ENCODE measurements at places on chromosomes 3 and 15. TPM values are rescaled to one million over a fixed set of nuclear protein-coding genes. Genes with fewer than 3 reads are reported as not detected.

- DNase-seq, result no peak
- peaks cover 2% of the 10 kb centered on the region for H3K27me3 ChIP-seq
- H3K36me3 ChIP-seq, result no peaks in the 10 kb centered on the region
Observed at GRCh38 chr3:134939978-134940377, 144.9 kb downstream of the EPHB1 start.

DNA sequence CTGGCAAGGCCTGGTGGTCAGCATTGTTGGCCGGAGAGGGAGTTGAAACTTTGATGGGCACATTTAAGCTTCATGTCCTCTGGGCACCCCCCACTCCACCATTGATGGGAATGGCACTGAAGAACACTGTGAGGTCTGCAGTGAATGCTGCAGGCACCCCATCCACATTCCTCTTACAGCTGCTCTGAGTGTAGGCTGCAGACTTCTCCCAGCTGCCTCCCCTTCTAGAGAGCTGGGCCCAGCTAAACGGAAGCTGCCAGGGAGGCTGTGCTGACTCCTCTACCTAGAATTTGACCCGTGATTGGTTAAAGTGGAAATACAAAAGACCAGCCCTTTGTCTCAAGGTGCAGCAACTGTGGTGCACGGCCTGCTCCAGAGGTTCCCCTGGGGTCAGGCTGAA lies 10.6 kb downstream of the TMEM158 start:
- no peak overlapping the region for H3K27ac ChIP-seq
- peaks cover 6% of the 10 kb centered on the region for H3K4me1 ChIP-seq
- no peak for DNase-seq
- no peaks in the 10 kb centered on the region for H3K36me3 ChIP-seq
- H3K27me3 ChIP-seq, result peaks cover 2% of the 10 kb centered on the region

- no peak overlapping the region for H3K27ac ChIP-seq
- H3K27me3 ChIP-seq, result no peaks in the 10 kb centered on the region
- H3K4me3 ChIP-seq, result no peak overlapping the region
- H3K4me1 ChIP-seq, result no peaks in the 10 kb centered on the region
Observed at GRCh38 chr3:105253225-105253624, 113.5 kb upstream of the ALCAM start.

- H3K36me3 ChIP-seq, result no peaks in the 10 kb centered on the region
- no peaks in the 10 kb centered on the region for H3K4me1 ChIP-seq
Observed at GRCh38 chr3:23686519-23686918, 119.2 kb upstream of the UBE2E1 start.

DNA sequence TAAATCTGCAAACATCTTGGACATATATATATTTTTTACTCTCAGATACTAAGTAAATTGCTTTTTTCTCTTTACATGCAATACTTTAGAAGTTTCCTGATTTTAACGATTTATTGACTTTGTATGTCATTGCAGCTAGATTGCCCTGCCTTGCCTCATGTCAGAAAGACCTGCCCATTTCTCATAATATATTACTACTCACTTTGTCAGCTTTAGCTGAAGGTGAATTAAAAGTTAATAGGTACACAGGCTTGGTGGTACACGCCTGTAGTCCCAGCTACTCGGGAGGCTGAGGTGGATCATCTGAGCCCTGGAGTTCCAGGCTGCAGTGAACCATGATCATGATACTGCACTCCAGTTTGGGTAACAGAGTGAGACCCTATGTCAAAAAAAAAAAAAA lies 52.8 kb downstream of the PLS1 start:
- H3K36me3 ChIP-seq, result no peaks in the 10 kb centered on the region
- peaks cover 16% of the 10 kb centered on the region for H3K4me1 ChIP-seq
- H3K27me3 ChIP-seq, result no peaks in the 10 kb centered on the region
- no peak overlapping the region for H3K4me3 ChIP-seq
- no peak for DNase-seq
- no peak overlapping the region for H3K27ac ChIP-seq

DNA sequence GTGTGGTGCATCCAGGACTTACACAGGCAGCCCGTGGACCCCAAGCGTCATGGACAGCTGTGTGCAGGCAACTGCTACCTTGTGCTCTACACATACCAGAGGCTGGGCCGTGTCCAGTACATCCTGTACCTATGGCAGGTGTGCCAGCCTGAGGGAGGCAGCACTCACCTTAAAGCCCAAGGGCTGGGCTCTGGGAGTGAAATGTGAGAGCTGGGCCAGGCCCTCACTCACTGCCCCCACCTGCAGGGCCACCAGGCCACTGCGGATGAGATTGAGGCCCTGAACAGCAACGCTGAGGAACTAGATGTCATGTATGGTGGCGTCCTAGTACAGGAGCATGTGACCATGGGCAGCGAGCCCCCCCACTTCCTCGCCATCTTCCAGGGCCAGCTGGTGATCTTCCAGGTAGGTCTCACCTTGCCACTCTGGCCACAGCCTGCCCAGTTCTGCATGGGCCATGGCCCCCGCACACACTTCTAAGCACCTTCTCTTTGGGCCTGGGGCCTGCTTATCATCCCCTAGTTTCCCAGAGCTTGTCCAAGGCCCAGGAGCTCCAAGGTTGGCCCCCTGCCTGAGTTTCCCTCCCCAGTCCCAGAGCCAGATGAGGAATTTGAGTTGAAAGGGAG lies 11.0 kb downstream of the VILL start:
- peaks cover 16% of the 10 kb centered on the region for H3K4me1 ChIP-seq
- DNase-seq, result no peak
- H3K27me3 ChIP-seq, result peaks cover 13% of the 10 kb centered on the region
- H3K27ac ChIP-seq, result no peak overlapping the region

GRCh38 chr3:124053871-124054270 lies 61.9 kb upstream of the ROPN1 start:
- DNase-seq, result no peak
- peaks cover 65% of the 10 kb centered on the region for H3K4me1 ChIP-seq
- peak overlapping the region; percentile 73 for H3K27ac ChIP-seq
- peaks cover 1% of the 10 kb centered on the region for H3K27me3 ChIP-seq
- no peak overlapping the region for H3K4me3 ChIP-seq

- H3K4me3 ChIP-seq, result no peak overlapping the region
- peaks cover 2% of the 10 kb centered on the region for H3K27me3 ChIP-seq
- no peaks in the 10 kb centered on the region for H3K36me3 ChIP-seq
- no peak overlapping the region for H3K27ac ChIP-seq
Observed at GRCh38 chr3:16122661-16123060, 51.8 kb upstream of the GALNT15 start.

GRCh38 chr3:149581681-149582370 lies 76.0 kb downstream of the WWTR1 start:
- peaks cover 2% of the 10 kb centered on the region for H3K27me3 ChIP-seq
- peaks cover 49% of the 10 kb centered on the region for H3K4me1 ChIP-seq
- H3K36me3 ChIP-seq, result peaks cover 16% of the 10 kb centered on the region

DNA sequence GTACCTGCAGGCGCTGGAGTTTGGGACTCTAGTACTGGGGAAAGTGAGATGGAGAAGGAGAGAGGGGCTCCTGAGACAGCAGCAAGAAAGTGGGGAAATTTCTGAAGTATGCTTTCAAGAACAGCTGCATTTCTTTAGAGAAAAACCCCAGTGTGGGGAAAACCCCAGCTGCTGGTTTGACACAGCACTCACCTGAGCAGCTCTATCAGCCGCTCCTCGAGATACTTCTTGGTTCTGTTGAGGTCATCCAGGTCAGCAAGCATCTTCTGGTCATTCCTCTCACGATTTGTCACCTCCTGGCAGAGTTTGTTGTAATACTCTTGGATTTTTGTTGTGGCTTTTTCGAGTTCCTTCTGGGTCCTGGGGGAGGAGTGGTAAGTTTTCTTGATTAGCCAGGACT lies 18.8 kb downstream of the CXCR6 start:
- no peaks in the 10 kb centered on the region for H3K4me1 ChIP-seq
- no peak overlapping the region for H3K4me3 ChIP-seq
- peaks cover 52% of the 10 kb centered on the region for H3K36me3 ChIP-seq
- no peaks in the 10 kb centered on the region for H3K27me3 ChIP-seq
- no peak overlapping the region for H3K27ac ChIP-seq

DNA sequence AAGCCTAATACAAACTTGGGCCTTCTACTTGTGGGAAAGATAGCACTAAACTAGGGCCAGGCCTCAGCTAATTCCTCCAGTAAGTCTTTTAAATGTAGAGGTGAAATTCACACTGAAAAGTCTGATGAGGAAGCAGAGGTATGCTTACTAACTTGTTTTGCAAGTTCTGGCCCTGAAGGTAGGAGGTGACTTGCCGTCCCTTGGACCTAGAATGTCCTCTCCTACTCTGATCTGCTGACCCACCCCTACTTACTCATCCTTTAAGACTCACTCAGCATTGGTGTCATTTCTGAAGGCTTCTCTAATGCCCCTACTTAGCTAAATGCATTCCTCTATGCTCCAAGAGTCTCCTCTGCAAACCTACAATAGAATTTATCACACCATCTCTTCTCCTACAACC lies 19.4 kb downstream of the RIOX2 start:
- no peaks in the 10 kb centered on the region for H3K4me1 ChIP-seq
- H3K4me3 ChIP-seq, result no peak overlapping the region
- H3K27ac ChIP-seq, result no peak overlapping the region
- DNase-seq, result no peak
- H3K36me3 ChIP-seq, result peaks cover 9% of the 10 kb centered on the region
- H3K27me3 ChIP-seq, result peaks cover 1% of the 10 kb centered on the region

GRCh38 chr3:37256447-37256846 lies 82.1 kb upstream of the LRRFIP2 start:
- H3K27me3 ChIP-seq, result no peaks in the 10 kb centered on the region
- peaks cover 13% of the 10 kb centered on the region for H3K4me1 ChIP-seq
- H3K27ac ChIP-seq, result peak overlapping the region; percentile 90
- H3K4me3 ChIP-seq, result no peak overlapping the region
- DNase-seq, result no peak
- H3K36me3 ChIP-seq, result peaks cover 9% of the 10 kb centered on the region

- H3K4me1 ChIP-seq, result peaks cover 25% of the 10 kb centered on the region
- no peak overlapping the region for H3K4me3 ChIP-seq
- peaks cover 4% of the 10 kb centered on the region for H3K27me3 ChIP-seq
- no peak for DNase-seq
Observed at GRCh38 chr15:85785887-85786780, 8.6 kb downstream of the KLHL25 start.

DNA sequence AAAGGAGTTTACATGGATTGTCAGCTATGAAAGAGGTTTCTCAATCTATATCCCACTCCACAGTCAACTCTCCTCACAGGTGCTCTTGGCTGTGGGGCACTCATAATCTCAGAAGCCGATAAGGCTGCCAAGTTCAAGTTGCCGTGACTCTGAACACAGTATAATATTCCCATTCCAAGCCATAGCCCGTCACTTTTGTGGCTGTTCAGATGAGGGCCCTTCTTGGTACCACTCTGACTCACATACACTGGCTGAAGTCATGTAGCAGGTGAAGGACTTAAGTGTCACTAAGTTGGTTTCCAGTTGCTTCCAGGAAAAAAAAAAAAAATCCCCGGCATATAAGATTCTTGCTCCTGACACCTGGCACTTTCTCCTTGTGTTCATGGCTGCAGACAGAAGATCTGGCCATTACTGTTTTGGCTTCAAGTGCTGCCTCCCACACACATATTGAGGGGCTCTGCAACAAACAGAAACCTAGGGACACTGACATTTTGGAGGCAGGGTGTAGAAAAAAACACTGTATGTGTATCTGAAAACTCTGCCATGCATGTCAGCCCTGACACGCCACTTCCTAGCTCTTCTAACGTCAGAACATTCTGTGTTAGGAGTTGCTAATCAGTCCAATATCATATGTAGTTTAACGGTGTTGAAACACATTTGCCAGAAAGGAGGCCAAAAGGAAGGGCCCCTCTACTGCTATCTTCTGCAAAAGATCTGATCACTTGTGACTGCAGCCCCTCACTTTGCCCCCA lies 170.2 kb upstream of the ICE2 start:
- H3K27me3 ChIP-seq, result no peaks in the 10 kb centered on the region
- no peak for DNase-seq
- H3K36me3 ChIP-seq, result no peaks in the 10 kb centered on the region
- no peak overlapping the region for H3K27ac ChIP-seq
- peaks cover 31% of the 10 kb centered on the region for H3K4me1 ChIP-seq

EFL1 gene
- total RNA-seq, result 19.3 TPM

PLA1A gene
- total RNA-seq, result 0.80 TPM

GATA2 gene
- total RNA-seq, result 37.9 TPM

PPM1L gene
- 12.2 TPM for total RNA-seq

SIDT1 gene
- total RNA-seq, result 0.92 TPM

XCR1 gene
- not detected for total RNA-seq

Measured in endothelial cell (in vitro differentiated cells).